ENCODE measurements at places on chromosomes 2 and 18. TPM values are rescaled to one million over a fixed set of nuclear protein-coding genes. Genes with fewer than 3 reads are reported as not detected.

Gene FTCDNL1
- total RNA-seq = 1.5 TPM

Gene COX5B
- 86.6 TPM for total RNA-seq

Gene PSMA8
- not detected for total RNA-seq

Gene FAP
- total RNA-seq = 4.9 TPM

Gene ZC3H8
- total RNA-seq = 3.2 TPM

Gene ACOXL
- total RNA-seq = 0.31 TPM

Gene CRYGC
- not detected for total RNA-seq

Gene ADAM23
- total RNA-seq = 0.23 TPM

Gene TCF7L1
- total RNA-seq = 1.6 TPM

Gene ARHGAP28
- 7.0 TPM for total RNA-seq

Gene KIF1A
- 61.3 TPM for total RNA-seq

Gene ALLC
- total RNA-seq = not detected

Gene ING5
- 14.1 TPM for total RNA-seq

Gene RBBP8
- 17.1 TPM for total RNA-seq

Gene CYRIA
- 2.2 TPM for total RNA-seq

Gene LINC00305
- not detected for total RNA-seq

Gene OTOS
- total RNA-seq = not detected

Gene GDF7
- total RNA-seq = 0.62 TPM

Gene STPG4
- total RNA-seq = not detected

Gene MFSD6
- 17.9 TPM for total RNA-seq
